Hindlimb muscle (tissue), 1 donor: ENCODE measurements at places on chromosomes 12 and 14. TPM values are rescaled to one million over a fixed set of nuclear protein-coding genes. Genes with fewer than 3 reads are reported as not detected.

DNA sequence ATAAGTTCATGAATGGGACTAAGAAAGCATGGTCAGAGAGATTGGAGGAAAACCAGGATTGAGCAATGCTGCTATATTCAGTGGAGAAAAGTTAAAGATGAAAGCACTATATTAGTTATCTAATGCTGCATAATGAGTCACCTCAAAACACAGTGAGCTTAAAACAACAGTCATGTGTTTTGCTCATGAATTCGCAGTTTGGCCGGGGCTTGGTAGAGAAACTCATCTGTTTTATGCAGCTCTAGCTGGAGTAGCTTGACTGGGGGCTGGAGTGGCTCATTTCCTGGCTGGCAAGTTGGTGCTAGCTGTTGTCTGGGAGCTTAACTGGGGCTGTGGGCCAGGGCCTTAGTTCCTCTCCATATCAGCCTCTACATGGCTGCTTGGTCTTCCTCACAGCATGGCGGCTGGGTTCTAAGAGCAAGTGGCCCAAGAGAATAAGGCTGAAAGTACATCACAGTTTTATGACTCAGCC, 90.1 kb downstream of the ADCK1 start:
- DNase-seq: no peak

- DNase-seq: no peak
Observed at GRCh38 chr12:56153678-56154065, 1.3 kb downstream of the MYL6B start.

GRCh38 chr12:50916292-50916691, 36.1 kb upstream of the HIGD1C start:
- no peak for DNase-seq

DNA sequence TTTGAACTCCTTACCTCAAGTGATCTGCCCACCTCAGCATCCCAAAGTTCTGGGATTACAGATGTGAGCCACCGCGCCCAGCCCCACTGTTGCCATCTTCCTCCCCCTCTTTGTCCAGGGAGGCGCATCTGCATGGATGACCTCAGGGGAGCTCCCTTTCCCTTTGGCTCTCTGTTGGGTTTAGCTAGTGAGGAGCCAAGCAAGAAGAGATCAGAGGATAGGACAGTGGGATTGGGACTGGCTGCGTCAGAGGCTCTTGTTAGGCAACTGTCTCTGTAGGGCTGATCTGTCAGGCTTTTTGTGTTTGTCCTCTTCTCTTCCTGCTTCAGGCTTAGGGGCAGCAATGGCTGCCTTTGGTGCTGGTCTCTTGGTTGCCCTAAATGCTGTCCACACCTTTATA, 8.5 kb upstream of the IFT81 start:
- DNase-seq: no peak

DNA sequence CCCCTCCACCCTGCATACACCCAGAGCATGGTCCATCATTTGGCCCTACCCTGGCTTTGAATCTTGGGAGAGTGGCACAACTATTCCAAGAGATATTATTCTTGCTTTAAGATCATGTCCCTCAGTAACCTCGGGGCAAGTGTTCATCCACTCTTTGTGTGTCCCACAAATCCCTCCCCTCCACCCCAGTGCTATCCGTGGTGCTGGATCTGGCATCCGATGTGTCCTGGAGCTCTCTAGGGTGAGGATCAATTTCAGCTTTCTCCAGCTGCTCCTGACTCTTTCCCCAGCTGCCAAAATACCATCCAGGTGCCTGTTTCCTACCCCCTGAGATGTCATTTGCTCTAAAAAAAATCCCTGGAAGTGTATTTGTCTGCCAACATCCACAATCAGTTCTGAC, 64.8 kb upstream of the CMKLR1 start:
- DNase-seq: no peak

DNA sequence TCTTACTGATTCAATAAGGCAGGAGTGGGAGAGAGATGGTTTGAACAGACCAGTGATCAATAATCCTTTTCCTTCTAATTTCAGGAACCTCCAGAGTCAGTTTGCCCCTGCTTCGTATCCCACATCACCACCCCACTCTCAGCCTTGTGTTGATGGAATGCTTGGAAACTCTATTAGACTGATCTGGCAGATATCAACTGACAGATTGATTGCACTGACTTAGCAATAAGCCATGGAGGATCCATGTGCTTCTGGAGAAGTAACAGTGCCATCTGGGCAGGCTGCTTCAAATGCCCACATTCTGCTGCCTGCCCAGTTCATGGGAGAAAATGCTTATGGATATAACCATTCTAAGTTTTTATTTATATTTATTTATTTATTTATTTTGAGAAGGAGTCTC, 218.0 kb downstream of the SLC2A13 start:
- no peak for DNase-seq

DNA sequence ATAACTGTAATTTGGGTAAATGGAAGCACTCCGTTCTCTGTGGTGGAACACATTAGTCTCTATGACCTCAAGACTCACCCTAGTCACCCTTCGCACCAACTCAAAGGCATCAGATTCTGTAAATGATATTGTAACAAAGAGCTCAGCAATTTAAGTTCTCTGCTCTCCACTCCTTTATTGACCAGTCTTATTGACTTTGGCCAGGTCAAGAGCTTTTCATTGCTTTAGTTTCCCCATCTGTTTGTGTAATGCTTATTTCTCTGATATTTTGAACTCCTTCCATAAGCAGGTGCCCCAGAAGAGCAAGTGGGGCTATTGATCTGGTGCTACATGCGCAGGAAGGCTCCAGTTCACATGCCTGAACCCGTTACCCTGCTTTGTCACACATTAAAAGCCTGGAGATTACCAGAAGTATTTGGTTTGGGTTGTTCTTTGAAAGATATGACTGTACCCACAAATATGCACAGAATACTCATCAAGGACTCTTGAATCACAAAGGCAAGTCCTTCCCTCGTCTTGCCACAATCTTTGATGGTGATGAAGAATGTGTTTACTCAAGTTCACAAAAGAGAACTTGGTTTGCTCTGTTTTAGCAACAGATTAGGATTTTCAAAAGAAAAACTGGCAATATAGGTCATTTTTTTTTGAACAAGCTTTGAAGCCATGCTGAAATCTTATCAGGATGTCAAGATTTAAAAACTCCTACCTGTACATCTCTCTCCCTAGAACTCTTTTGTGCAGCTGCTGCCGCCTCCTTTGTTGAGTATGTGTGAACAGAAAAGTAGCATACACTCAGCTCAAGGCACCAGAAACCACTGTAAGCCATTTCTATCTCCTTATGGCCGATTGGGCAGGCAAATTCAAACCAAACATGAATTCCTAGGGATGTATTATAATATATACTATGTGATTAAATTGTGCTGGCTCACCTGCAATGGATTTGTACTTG, 193.9 kb downstream of the BCAT1 start:
- DNase-seq: no peak

GRCh38 chr14:35883677-35884293, 57.6 kb downstream of the BRMS1L start:
- no peak for DNase-seq

DNA sequence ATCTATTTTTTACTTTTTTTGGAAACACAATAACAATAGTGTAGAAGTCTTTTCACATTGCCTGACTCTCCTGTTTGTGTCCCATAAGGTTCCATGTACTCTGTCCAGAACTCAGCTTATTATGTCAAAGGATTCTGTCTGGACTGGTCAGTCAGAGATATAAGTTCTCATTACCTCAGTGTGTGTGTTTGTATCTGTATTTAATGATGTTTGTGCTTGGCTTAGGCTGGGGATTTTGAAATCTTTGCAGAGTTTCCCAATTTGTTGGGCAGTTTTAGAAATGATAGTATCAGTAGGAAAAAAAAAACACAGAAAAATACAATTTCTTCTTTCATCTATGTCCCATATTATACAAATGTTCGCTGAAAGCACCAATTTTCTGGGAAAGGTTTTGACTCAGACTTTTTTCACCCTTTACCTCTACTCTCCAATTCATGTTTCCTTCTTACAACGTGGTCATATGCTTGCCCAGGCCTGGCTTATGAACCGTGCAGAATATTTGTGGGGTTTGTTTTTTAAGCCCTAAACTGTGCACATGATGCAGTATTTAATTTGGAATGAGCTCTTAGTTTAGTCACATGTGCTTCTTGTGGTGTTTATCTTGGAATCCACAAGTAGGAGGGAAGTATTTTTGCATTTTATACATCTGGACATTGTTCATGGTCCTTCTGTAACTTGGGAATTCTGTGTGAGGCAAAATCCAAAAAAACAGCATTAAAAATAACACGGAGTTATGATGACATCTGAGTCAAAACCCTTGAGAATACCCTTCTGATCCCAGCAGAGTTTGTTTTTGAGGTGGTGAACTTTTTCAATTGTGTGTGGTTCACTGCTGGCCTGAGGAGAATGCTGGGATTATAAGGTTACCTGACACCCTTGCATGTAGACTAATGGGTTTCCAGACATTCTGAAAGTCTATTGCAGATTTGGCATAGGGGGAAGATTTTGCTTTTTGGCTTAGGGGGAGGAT, 121.2 kb downstream of the RAD51B start:
- DNase-seq: peak; percentile 70

- no peak for DNase-seq
Observed at GRCh38 chr12:24993793-24994192, 44.9 kb upstream of the BCAT1 start.

The MYF6 gene
- 119 TPM for polyA plus RNA-seq

The SLC38A4 gene
- 10.3 TPM for polyA plus RNA-seq
